Ascending aorta (tissue), 2 donors: ENCODE measurements at places on chromosomes 2 and 18.

DNA sequence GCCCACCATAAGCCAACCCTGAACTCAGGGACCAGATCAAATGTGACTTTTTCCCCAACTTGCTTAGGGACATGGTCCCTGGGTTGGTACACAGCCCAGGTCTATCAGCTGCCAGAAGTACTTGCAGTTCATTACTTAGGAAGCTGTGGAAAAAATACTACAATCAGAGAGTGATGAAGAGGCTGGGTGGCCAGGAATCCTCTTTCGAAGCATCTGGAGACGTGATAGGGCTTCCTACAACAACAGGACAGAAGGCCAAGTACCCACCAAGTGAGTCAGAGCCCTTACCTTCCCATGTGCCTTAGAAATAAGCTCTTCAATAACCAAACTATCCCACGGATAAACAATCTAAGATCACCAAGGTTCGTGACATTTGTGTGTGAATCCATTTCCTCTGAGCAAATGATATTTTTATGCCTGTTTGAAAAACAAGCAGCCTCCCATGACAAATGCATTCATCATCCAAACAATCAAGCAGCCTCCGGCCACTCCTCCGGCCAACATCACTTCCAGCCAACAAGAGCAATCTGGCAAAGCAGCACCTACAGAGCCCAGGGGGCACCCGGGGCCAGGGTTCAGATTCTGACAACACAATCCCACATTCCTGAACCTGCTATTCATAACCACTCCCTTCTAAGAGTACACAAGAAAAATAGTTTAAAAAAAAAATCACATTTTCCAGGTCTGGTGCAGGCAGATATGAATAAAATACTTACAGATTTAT lies 26.4 kb downstream of the TBC1D8 start:
- no peaks in the 10 kb centered on the region for H3K36me3 ChIP-seq
- peaks cover 5% of the 10 kb centered on the region for H3K4me1 ChIP-seq
- no peaks in the 10 kb centered on the region for H3K27me3 ChIP-seq
- peak overlapping the region; percentile 34 for H3K4me3 ChIP-seq
- peak overlapping the region; percentile 81 for H3K27ac ChIP-seq

DNA sequence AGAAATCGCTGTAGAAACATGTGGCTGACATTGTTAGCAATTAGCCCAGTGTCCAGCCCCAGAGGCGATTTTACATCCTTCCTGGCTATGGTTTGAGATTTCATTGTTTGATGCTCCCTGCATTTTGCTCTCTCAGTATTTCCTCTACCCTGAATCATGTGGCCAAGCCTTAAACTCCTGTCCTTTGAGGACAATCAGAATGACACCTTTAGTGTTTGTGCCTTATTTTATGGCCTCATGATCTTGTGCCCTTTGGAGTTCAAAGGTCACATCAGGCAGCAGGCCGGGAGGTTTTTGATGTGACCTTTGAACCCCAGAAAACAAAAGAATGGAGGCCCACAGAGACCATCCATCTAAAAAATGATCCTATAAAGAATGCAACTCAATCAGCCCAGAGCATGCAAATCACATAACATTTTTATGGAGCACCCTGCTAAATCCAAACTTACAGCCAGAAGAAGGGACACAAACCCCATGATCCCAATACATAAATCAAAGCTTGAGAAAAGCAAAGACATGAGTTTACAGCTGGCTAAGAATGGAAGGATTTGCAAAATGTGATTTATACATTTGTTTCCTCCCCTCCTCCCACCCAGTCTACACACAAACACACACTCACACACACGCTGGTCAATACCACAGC lies 52.5 kb downstream of the FECH start:
- no peaks in the 10 kb centered on the region for H3K36me3 ChIP-seq
- H3K27ac ChIP-seq, result no peak overlapping the region
- no peak for DNase-seq

DNA sequence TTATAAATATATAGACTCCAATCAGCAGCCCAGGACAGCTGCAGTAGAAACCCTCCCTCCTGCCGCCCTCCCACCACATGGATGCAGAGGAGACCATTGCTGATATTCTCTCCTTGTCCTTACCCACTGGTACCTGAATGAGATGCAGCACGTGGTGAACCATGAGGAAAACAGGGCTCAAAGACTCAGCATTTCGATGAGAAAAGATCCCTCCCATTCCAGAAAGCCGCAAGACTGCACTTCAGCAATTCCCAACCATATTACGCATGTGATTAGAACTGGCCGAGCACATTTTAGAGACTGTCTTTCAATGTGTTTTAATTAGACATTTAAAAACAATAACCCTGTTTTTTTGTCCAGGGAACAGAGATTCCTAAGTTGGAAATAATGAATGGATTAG lies 125.5 kb downstream of the NRP2 start:
- H3K27me3 ChIP-seq, result no peaks in the 10 kb centered on the region
- DNase-seq, result no peak
- H3K4me1 ChIP-seq, result no peaks in the 10 kb centered on the region
- H3K4me3 ChIP-seq, result no peak overlapping the region
- H3K36me3 ChIP-seq, result no peaks in the 10 kb centered on the region

- peaks cover 3% of the 10 kb centered on the region for H3K4me1 ChIP-seq
- H3K4me3 ChIP-seq, result no peak overlapping the region
- peak; percentile 62 for DNase-seq
- no peaks in the 10 kb centered on the region for H3K27me3 ChIP-seq
Measured at GRCh38 chr2:127175751-127176354, 44.2 kb downstream of the CYP27C1 start.

GRCh38 chr18:77061946-77062517 lies 70.6 kb downstream of the MBP start:
- H3K36me3 ChIP-seq, result peaks cover 19% of the 10 kb centered on the region
- H3K27ac ChIP-seq, result peak overlapping the region; percentile 49
- H3K27me3 ChIP-seq, result no peaks in the 10 kb centered on the region
- H3K4me3 ChIP-seq, result no peak overlapping the region
- H3K4me1 ChIP-seq, result peaks cover 8% of the 10 kb centered on the region
- DNase-seq, result no peak

DNA sequence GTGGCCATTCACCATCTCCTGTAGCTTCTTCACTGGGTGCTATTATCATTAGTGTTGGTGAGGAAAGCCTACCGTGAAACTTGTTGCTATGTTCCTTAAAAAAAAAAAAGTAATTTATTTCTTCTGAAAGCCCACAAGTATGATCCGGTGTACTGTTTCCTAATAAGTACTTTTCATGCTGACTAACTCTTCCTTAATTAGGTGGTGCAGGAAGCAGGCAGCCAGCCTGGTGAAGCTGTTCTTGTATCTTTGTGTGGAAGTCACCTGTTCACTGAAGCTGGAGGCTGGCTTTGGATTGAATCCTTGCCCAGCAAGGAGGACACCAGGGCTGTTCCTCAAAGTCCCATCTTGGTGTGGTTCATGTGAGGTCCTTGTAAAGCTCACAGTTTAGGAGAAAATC lies 321.7 kb upstream of the THSD7B start:
- no peaks in the 10 kb centered on the region for H3K4me1 ChIP-seq
- H3K36me3 ChIP-seq, result no peaks in the 10 kb centered on the region
- H3K4me3 ChIP-seq, result no peak overlapping the region
- DNase-seq, result no peak

- peaks cover 52% of the 10 kb centered on the region for H3K4me1 ChIP-seq
- H3K27ac ChIP-seq, result peak overlapping the region; percentile 48
- H3K4me3 ChIP-seq, result no peak overlapping the region
- H3K36me3 ChIP-seq, result no peaks in the 10 kb centered on the region
- no peaks in the 10 kb centered on the region for H3K27me3 ChIP-seq
Measured at GRCh38 chr2:173199294-173199693, 123.6 kb downstream of the MAP3K20 start.
